Activated CD4-positive, alpha-beta T cell treated with anti-CD3 and anti-CD28 coated beads for 48 hours (primary cell): ENCODE measurements at places on chromosomes 4 and X.
A peak's percentile ranks its signal among the peaks of the same experiment; 100 is the strongest.

DNA sequence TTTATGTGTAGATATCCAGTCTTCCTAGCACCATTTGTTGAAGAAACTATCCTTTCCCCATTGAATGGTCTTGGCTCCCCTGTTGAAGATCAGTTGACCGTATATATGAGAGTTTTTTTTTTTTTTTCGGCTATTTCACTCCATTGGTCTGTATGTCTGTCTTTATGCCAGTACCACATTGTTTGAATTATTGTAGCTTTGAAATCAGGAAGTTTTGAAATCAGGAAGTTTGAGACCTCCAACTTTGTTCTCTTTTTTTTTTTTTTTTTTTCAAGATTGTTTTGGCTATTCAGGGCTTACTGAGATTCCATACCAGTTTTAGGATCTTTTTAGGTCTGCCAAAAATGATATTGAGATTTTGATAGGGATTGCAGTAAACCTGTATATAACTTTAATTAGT is 4.3 kb upstream of the SCD5 start:
- no peak for DNase-seq

DNA sequence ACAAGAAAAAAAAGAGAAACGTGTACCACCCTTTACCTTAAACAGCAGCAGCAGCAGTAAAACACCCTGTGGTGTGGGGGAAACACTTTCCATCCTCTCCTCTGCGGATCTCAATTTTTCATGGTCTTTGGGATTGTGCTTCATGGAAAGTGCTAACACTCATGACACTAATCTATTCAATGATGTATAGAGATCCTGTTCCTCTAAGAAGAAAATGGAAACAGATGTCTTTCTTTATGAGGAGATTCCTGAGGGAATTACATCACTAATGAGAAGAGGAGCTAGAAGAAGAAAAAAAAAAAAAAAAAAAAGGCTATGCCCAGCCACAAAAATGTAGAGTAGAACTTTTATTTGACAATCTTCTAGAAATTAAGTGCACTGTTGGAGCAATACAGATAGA is 62.9 kb upstream of the NDST3 start:
- DNase-seq: no peak

- no peak for DNase-seq
Observed at GRCh38 chr4:113677325-113677724, 84.2 kb downstream of the CAMK2D start.

- DNase-seq: no peak
Observed at GRCh38 chr4:12595489-12595888, 888.7 kb downstream of the RAB28 start.

GRCh38 chrX:110914281-110914680 is 118.7 kb upstream of the CHRDL1 start:
- no peak for DNase-seq

DNA sequence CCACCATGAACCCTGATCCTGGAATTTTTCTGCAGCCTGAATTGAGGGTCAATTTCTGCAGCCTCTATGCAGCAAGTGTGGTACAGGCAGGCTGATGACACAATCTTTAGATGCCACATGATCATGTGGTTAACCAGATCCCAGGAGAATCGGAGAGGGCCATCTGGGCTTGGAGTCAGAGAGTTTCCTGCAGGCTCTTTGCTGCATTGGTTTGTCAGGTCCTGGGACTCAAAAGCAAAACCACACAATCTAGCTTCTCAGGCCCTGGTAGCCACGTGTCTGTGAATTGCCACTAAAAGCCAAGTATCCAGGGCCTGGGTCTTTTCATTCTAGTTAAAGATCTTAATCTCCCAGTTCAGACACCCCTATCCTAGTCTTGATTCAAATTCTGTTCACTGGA is 464.5 kb downstream of the BCOR start:
- DNase-seq: no peak

DNA sequence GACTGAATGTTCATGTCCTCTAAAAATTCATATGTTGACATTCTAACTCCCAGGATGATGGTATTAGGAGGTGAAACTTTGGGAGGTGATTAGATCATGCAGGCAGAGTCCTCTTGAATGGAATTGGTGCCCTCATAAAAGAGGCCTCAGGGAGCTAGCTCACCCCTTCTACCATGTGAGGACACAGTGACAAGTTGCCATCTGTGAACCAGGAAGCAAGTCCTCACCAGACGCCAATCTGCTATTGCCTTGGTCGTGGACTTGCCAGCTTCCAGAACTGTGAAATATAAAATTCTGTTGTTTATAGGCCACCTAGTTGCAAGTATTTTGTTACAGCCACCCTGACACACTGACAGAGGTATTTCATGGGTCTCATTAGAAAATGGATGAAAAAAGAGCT is 28.5 kb upstream of the LONRF3 start:
- DNase-seq: no peak

GRCh38 chr4:140986045-140986444 is 147.2 kb downstream of the RNF150 start:
- no peak for DNase-seq

DNA sequence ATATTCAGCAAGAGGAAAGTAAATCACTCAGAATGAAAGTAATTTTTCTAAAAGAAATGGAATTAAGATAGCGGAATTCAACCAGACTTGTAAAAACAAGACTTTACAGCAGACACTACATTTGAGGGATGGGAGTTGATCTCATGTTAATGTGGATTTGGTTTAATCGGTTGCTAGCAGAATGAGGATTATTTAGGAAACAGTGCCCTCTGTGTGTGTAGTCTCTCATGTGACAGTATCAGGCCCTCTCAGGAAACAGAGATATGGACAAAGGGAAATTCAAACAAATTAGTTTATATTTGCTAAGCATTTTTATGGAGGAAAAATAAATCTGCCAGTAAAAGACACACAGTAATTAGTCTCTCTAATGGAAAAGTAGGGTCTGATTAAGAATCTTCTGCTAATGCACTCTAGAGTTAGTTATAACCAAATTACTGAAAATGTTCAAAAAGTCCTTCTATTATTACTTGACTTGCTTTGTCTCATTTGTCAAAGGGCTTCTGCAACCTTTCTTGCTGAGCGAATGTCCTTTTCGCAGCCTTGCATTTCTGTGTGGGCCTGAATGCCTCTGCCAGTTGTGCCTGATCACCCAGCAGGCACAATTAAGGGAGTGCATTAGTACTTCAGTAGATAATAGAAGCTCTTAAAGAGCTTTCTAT is 1282.3 kb upstream of the TENM3 start:
- DNase-seq: no peak

GRCh38 chrX:130216320-130216719 is 44.6 kb downstream of the RAB33A start:
- DNase-seq: no peak

DNA sequence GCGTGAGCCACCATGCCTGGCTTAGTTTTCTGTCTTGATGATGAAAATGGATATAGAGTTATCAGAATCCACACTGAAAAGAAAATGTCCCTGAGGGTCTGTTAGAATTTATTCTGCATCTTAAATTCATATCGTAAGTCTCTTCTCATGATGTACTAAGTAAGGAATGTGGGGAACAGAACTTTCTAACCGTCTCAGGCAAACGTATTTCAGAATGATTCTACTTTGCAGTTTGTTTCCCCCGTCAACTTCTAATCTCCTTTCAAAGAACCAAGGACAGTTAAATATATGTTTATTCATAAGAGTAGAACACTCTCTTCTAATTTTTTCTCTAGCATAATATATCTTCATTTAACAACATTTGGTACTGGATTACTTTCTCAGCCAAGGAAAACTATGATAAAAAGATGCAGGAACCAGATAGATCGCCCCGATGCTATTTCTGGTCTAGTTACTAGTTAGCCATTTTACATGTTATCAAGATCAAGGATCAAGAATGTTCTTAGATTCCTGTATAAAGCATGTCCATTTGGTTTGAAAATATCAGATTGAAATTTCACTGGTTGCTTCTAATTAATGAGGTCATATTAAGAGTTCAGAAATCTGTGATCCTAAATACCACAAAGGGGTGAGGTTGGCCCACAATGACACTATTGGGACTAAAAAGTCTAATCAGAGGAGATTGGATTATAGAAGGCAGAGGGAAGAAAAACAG is 49.5 kb downstream of the METTL14 start:
- DNase-seq: no peak

GRCh38 chrX:96425200-96425599 is 259.4 kb upstream of the DIAPH2 start:
- DNase-seq: no peak

DNA sequence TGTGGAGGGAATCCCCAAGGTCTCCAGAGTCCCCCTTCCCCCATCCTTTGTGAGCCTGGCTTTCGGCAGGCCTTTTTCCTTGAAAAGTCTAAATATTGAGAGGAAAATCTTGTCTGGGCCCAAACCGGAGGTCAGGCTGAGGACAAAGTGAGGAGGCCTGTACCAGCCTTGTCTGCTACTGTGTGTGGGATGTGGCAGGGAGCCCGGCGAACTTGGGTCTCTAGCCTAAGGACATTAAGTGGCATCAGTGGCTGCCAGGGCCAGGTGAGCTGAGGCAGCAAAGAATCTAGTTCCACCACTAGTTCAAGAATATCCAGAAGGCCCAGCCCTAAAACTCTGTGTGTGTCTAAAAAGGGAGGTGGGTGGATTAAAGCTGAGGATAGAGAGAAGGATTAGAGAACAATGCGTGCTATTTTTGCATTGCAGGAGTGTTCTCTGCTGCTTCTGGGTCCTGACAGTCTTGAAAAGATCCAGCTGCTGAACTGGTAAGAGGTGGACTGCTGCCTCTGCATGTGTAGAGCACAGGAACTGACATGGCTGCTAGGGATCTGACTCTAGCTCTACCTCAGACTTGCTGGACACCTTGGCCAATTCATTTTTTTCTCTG is 1.2 kb upstream of the AMER1 start:
- peak; percentile 2 for DNase-seq

DNA sequence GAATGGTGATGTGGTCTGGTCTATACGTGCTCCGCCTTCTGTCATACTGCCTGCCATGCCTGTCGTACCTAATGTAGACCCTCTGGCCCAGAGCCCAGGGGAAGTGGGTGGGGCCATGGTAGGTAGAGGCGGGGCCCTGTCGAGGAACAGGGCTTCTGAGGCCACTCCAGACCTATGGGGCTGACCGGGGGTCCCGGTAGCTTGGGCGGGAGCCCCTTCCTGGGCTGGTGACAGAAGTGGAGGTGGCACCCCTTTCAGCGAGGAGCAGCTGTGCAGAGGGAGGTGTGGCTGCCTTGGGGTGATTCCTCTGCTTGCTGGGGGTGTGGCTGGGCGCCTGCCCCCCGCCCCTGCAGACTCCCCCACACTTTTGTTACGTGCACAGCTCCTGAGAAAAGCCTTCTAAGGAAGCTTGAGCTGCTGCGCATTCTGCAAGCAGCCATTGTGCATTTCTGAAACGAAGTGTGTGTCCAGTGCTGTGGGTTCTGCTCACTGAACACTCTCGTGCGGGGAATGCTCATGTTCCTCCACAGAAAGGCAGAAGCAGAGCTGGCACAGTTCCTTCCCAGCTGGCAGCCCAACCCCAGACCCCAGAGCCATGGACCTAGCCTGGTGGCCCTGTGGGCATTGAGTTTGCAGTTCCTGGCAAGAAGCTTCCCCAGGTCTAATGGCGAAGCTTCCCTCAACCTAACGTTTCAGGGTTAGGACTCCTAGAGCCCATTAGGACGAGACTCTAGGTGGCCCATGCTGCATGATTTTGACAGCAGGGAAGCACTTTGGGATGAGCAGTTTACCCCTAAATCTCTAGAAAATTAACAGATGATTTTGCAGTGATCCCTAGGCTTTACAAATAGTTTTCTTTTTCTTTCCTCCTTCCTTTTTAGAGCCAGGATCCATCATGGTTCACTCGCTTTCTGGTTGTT is 72.7 kb upstream of the HGFAC start:
- DNase-seq: no peak

DNA sequence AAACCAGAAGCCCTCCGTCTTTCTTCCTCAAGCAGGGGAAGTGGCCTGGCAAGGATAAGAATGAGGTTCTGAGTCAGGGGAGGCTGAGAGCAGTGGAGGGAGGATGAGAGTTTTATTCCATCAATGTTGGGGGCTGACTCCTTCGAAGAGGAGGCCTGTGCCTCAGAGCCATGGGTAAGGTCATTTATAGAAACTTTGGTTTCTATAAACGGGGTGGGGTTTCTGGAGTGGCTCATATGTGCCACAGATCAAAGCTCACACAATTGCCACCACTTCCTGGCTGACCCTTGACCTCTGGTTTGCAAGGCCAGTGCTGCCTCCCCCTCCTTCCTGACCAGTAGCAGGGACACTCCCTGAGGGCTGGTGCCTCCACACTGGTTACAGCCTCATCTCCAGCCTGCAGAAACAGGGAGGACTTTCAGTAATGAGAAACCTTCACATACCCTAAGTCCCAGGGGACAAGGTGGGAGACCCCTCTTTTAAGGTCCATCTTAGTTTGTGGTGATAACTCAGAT is 166.0 kb downstream of the PDGFRA start:
- no peak for DNase-seq

DNA sequence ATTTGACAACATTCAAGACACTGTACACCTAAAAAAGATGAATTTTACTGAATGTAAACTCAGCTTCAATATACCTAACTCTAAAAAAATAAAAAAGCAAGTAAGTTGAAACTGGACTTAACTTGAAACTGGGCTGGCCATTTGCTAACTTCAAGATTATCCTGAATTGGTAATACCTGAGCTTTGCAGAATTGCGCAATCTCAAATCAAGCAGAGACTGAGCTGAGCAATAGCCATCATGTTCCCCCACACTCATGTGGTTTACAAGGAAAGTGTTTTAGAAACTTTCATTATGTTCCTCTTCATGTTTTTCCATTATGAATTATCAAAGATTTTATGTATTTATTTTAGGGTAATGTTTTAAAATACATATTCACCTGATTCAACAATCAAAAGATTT is 38.7 kb downstream of the ANXA5 start:
- DNase-seq: no peak

- no peak for DNase-seq
Observed at GRCh38 chr4:183297675-183298074, 22.4 kb downstream of the CLDN22 start.

- no peak for DNase-seq
Observed at GRCh38 chr4:174537634-174538033, 15.3 kb upstream of the HPGD start.

GRCh38 chr4:173051716-173052115 is 116.9 kb upstream of the GALNT7 start:
- DNase-seq: no peak

DNA sequence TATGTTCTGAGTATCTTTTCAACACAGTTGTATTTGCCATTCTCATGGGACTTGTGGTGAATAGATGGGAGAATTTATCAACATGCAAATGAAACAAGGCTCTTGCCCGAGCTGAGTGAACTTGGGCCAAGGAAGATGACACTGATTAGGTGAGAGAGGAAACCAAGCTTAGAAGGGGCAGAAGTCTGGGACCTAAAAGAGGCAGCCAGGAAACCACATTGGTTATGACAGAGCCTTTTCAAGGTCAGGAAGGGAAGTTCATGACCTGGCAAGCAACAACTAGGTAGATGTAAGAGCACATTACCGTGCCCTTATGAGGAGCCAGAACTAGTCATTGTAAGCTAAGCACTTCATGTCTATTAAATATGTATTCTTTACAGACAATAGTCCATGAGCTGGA is 590.3 kb downstream of the PACRGL start:
- DNase-seq: no peak
